ENCODE measurements at places on chromosomes 7 and 10. TPM values are rescaled to one million over a fixed set of nuclear protein-coding genes. Genes with fewer than 3 reads are reported as not detected.
A peak's percentile ranks its signal among the peaks of the same experiment; 100 is the strongest.

GRCh38 chr7:158689488-158689887 is 15.1 kb downstream of the NCAPG2 start:
- no peak for DNase-seq

BTBD16 gene
- 0.29 TPM for polyA plus RNA-seq

DNA sequence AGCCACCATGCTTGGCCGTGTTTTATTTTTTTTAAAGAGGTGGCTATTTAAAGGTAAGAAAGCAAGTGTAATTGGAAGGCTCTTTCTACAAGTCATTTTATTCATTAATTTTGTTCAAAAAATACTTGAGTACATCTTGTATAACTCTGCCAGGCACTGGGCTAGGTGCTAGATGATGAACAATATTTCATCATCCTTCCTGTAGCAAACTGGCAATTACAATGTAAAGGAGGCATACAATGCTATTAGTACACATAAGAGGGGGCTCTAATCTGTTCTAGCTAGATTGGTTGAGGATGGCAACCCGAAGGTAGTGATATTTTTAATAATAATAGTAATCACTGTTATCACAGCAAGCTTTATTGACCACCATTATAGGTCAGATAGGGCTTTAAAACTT is 215.5 kb upstream of the KLF14 start:
- DNase-seq = no peak

DNA sequence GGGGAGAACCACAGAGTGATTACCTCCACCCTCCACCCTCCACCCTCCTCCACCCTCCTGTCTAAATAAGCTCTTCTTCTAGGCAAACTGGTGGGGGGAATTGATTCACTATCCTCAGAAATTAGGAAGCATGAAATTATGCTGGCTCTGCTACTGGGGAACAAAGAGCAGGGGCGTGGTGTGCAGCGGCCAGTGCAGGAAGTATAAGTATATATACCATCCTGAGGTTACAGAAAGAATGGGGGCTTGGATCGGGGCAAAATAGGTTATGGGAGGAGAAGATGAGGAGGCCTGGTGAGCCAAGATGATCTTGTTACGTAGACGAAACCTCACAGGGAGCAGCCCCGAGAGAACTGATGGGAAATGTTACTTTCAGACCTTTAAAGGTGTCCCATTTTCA is 49.1 kb downstream of the SYPL1 start:
- no peak for DNase-seq

DNA sequence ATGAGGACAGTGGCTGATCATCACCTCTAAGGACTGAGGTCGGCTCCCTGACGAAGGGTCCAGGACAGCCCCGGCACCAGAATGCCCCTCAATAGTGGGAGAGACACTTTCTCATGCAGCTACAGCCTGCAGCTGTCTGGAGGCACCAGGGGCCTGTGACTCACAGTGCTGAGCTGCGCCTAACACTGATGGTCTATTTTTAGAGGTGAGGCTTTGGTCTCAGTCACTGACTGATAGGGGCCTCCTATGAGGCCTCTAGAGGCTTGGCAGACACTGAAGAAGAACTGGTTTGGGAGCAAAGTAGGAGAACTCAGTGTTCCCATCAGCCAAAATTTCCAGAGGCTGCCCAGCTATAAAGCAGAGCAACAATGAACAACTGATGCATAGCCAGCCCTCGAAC is 130.1 kb downstream of the COBL start:
- peak; percentile 36 for DNase-seq

NPFFR1 gene
- polyA plus RNA-seq = not detected

- DNase-seq = no peak
These were observed 208.9 kb downstream of the TMEM26 start for GRCh38 chr10:61244261-61244775.

DNA sequence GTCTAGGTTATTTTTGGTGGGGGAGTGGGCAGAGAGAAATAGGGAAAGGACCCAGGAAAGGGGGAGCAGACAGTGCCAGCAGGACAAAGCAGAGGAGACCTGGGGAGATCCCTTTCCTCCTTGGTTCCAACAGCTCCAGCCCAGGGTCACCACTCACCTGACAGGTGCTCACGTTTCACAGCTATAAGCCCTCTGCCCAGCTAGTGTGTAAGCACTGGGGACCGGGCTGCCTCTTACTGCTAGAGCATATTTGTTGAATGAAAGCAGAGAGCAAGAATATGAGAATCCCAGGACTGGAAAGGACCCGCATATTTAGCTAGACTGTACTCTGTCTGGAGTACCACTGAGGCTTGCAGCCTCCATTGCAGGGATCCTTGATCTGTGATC is 6.7 kb downstream of the ZCCHC24 start:
- no peak for DNase-seq

DNA sequence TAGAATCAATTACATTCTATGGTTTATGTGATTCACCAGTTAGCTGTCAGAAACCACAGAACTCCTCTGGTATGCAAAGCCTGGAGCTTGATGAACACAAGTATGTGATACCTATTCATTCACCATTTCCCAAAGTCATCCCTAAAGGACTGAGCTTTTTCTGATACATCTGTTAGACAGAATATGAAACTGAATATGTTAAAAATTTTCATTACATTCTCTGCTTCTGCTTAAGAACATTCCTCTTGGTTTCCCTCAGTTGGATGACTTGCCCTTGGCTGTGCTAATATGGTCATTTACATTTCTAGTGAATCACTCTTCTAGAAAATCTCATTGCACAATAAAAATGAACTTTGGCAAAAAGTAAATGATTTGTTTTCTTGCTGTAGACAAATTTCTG is 10.8 kb upstream of the PON1 start:
- no peak for DNase-seq

Measured in heart right ventricle (tissue), 16 donors.